ENCODE measurements at places on chromosomes 6 and 20. TPM values are rescaled to one million over a fixed set of nuclear protein-coding genes. Genes with fewer than 3 reads are reported as not detected.

- H3K4me1 ChIP-seq: peaks cover 49% of the 10 kb centered on the region
- peak overlapping the region; percentile 91 for H3K4me3 ChIP-seq
- no peaks in the 10 kb centered on the region for H3K36me3 ChIP-seq
- DNase-seq: no peak
- H3K27me3 ChIP-seq: no peaks in the 10 kb centered on the region
Measured at GRCh38 chr6:109009962-109010704, 84.5 kb downstream of the SESN1 start.

DNA sequence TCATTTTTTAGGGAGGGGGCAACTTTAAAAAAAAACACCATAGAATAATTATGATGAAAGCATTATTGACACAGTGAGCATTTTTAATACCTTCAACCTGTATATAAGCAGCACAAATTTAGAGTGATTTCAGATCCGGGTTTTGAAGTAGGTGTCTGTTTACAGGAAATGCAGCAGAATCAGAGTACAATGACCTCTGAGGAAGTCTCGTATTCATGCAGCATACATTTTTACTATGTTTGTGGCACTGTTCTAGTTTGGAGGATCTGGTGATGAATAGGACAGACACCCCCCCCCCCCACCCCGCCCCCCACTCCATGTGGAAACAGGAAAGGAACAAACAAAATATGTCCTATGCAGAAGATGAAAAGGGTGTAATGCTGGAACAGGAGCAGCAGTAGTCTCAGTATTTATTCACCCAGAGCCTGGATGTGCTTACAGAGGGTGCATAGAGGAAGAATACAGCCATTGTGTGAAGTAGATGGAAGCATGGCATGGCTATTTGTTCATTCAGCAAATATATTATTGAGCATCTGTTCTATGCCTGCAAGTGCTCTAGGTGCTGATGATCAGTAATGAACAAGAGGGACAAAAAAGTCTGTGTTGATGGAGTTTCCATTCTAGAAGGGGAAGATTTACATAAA, 19.7 kb downstream of the VAPB start:
- no peak overlapping the region for H3K27ac ChIP-seq
- H3K27me3 ChIP-seq: no peaks in the 10 kb centered on the region
- no peak for DNase-seq
- no peak overlapping the region for H3K4me3 ChIP-seq
- H3K4me1 ChIP-seq: peaks cover 52% of the 10 kb centered on the region
- H3K36me3 ChIP-seq: no peaks in the 10 kb centered on the region

GRCh38 chr20:10419550-10420133, 14.4 kb downstream of the MKKS start:
- H3K27ac ChIP-seq: no peak overlapping the region
- H3K4me3 ChIP-seq: no peak overlapping the region
- H3K27me3 ChIP-seq: no peaks in the 10 kb centered on the region
- no peaks in the 10 kb centered on the region for H3K36me3 ChIP-seq
- no peaks in the 10 kb centered on the region for H3K4me1 ChIP-seq
- DNase-seq: no peak

GRCh38 chr6:10138917-10139316, 276.0 kb downstream of the TFAP2A start:
- H3K4me3 ChIP-seq: no peak overlapping the region
- H3K27me3 ChIP-seq: no peaks in the 10 kb centered on the region
- DNase-seq: no peak
- H3K4me1 ChIP-seq: no peaks in the 10 kb centered on the region

- no peaks in the 10 kb centered on the region for H3K4me1 ChIP-seq
- no peak overlapping the region for H3K27ac ChIP-seq
- H3K4me3 ChIP-seq: no peak overlapping the region
- no peaks in the 10 kb centered on the region for H3K27me3 ChIP-seq
- no peak for DNase-seq
- H3K36me3 ChIP-seq: no peaks in the 10 kb centered on the region
Measured at GRCh38 chr6:9482030-9482738, 932.7 kb downstream of the TFAP2A start.

- no peak overlapping the region for H3K4me3 ChIP-seq
- DNase-seq: no peak
- no peaks in the 10 kb centered on the region for H3K27me3 ChIP-seq
Measured at GRCh38 chr20:44401770-44402390, 46.4 kb downstream of the HNF4A start.

DNA sequence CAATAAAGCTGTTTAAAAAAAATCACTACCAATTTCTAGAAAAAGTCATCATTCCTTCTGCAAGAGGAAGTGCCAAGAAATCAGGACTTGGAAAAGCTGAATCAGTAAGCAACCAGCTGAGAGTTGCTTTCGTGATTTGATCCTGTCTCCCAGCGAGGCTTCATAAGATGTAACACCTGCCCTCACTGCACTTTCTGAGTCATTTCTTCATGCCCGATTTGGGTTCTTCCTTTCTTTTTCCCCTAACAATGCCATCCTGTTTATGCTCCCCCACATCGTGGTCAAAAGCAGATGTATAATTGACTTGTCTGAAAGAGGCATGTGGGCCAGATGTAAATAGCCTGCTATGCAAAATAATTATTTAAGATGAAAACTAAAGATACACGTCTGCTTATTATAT, 52.1 kb downstream of the RIPOR2 start:
- no peaks in the 10 kb centered on the region for H3K27me3 ChIP-seq
- H3K4me1 ChIP-seq: peaks cover 84% of the 10 kb centered on the region
- H3K27ac ChIP-seq: no peak overlapping the region

DNA sequence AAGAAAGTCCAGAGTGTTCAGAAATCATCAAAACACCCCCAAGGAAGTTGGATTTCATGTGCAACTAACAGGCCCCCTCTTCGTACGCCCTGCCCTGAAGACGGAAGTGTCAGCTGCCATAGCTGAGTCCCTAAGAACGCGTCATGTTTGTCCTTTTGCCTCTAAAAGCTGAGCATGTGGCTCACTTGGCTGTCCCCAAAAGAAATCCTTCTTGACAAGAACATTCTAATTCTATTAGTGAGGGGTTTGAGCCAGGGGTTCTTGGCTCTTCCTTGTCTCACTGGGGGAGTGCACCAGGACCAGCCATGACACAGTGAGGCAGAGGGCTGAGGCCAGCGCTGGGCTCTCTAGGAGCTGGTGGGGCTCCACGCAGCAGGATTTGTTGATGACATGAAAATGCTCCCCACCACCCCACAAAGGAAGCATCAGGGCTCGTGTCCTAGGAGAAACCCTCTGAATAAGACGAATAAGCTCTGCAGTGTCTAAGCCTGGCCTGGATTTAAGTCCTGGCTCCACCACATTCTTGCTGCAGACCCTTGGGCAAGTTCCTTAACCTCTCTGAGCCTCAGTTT, 20.0 kb upstream of the SPO11 start:
- no peaks in the 10 kb centered on the region for H3K4me1 ChIP-seq
- no peak overlapping the region for H3K4me3 ChIP-seq
- no peaks in the 10 kb centered on the region for H3K36me3 ChIP-seq
- H3K27ac ChIP-seq: no peak overlapping the region
- peaks cover 4% of the 10 kb centered on the region for H3K27me3 ChIP-seq

GRCh38 chr6:167576828-167577503, 249.7 kb upstream of the AFDN start:
- no peaks in the 10 kb centered on the region for H3K4me1 ChIP-seq
- DNase-seq: no peak
- H3K36me3 ChIP-seq: no peaks in the 10 kb centered on the region
- no peak overlapping the region for H3K27ac ChIP-seq

The ADGRG6 gene
- not detected for polyA plus RNA-seq

The RSPO4 gene
- not detected for polyA plus RNA-seq

The TLDC2 gene
- 0.29 TPM for polyA plus RNA-seq

The PEX3 gene
- polyA plus RNA-seq: 20.4 TPM

The PHACTR3 gene
- not detected for polyA plus RNA-seq

The MAP7 gene
- polyA plus RNA-seq: 0.52 TPM
